ENCODE measurements at places on chromosomes 3 and 15.

DNA sequence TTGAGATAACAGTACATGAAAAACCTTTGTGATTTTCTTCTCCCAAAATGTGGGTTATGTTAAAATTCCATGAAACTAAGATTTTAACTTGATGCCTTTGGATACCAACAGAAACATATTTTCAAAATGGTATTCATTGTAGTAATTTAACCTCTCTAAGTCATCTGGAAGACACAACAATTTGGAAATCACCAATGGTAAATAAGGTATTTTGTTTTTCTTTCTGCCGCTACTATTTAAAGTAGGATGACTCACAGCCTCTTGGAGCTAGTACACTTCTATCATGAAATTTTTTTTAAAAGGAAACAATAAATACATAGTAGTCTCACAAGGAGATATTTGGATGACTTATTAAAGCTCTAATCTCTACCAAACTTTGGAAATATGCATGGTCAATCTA, 291.6 kb upstream of the VEPH1 start:
- DNase-seq = no peak

GRCh38 chr3:94099311-94099710, 36.5 kb downstream of the NSUN3 start:
- DNase-seq = no peak

GRCh38 chr15:100726421-100727190, 124.2 kb downstream of the ASB7 start:
- DNase-seq = no peak

- DNase-seq = no peak
These were observed 22.6 kb upstream of the SCG3 start for GRCh38 chr15:51658664-51659063.

DNA sequence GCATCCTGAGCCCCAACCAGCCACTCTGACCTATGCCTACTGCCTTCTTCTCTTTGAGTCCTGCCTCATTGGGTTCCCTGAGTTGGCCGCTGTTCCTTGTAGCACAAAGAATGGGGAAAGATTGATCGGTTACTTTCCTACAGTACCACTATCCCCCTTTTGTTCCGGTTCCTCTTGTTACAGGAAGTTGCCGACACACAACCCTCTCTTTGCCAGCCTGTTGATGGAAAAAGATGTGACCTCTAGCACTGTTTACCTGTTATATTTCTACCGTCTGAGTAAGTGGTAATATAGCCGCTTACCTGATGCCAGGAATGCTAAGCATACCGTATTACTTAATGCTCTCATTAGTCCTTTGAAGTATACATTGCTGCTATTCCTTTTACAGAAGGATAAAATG, 9.7 kb upstream of the AHSG start:
- no peak for DNase-seq

GRCh38 chr15:50234764-50235163, 30.8 kb downstream of the HDC start:
- DNase-seq = no peak

DNA sequence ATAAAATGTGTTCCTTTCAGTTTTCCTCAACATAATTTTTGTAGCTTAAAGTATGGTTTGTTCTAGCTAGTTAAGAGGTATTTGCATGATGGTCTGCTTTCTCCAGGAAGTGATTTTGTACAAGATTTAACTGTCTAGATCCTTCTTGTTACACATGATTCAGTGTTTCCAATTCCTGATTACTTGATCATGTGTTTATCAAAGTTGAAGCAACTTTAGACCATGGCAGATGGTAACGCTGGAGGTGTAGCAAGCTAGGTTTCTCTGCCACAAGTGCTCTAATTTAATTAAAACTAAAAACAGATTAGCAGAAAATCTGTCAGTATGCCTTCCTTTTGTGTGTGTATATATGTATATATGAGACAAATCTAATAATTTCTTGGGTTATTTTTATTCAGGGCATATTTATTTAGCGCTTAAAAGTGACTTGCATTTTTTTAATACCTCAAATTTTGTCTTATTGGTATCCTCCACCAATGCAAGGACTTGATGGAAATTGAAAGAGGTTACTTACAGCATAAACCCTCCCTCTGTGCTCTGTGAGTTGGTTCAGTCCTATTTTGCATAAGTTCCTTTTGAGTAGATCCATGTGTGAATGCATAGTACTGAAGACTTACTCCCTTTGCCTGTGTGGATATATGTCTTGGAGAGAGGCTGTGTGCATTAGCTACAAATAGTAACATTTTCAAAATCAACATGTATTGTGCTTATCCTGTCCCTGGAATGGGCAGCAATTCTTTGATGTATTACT, 157.3 kb upstream of the CGNL1 start:
- no peak for DNase-seq

DNA sequence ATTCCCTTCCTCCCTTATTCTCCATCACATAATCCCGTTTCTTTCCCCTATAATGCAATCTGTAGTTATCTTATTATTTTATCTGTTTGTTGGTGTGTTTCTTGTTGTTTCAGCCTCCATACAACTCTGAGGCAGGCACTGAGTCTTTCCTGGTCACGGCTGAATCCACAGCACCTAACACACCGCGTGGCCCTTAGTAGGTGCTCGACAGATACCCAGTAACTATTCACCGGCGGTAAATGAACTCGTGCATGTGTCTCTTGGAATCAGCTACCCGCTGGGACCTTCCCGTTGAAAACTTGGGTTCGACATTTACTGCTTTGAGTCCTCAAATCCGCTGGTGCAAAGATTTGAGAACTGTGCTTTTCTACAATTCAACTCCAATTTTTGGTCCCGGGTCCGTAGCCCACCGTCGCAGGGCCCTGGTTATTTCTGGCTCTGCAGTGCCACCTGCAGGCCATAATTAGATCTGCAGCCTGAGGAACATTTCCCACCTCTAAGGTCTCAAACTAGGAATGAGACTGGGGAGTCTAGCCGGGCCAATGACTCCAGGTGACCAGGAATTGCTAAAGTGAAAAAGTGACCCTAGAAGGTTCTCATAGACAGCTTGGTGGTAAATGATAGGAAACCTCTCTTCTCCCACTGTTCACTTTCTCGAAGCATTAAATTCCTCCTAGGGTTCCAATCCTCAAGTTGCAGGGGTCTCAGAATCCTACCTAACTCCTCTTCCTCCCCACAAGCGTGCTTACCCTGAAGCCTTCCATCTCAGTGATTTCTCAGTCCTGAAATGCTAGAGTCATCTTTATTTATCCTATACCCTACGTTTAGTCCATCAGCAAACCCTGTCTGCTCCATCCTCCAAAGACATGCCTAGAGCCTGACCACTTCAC, 40.0 kb upstream of the TRH start:
- no peak for DNase-seq

DNA sequence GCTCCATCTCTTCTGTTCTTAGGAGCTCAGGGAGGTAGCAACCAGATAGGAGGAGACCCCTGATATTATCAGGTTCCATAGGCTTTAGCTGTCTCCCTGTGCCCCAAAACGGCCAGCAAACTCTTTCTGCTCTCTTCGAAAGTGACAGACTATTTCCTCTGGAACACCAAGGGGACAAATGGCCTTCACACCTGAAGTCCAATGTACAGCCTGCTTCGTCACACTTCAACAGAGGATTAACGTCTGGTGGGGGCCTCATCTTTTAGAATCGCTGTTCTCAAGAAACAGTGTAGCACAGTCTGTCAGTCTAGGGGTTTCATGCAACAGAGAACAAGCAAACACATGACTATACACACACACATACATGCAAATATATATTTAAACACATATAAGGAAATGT, 152.4 kb upstream of the SETMAR start:
- DNase-seq = no peak

GRCh38 chr3:126180477-126181397, at the start of gene ALDH1L1:
TSS of gene ALDH1L1 (minus strand) at chr3:126180586. CDS start at chr3:126160979, 19,607 bp downstream.
- DNase-seq = peak; percentile 84

DNA sequence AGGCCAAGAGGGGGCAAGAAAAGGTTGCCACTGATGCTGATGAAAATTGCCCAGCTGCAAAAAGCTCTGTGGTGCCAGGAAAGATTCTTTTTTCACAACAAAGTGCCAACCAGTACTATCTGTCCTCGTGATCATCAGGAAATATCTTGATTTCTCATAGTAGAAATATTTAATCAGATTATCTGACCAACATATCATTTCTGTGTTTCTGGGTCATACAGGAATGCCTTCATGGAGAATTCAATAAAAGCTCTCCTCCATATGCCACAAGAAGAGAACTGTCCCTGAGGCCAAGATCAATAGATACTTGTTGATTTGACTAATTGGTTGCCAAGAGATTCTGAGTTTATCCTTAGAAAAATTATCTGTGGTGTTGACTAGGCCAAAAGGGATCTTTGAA, 63.5 kb downstream of the FSIP1 start:
- no peak for DNase-seq

GRCh38 chr3:184629555-184630160, 68.1 kb downstream of the EPHB3 start:
- DNase-seq = no peak

DNA sequence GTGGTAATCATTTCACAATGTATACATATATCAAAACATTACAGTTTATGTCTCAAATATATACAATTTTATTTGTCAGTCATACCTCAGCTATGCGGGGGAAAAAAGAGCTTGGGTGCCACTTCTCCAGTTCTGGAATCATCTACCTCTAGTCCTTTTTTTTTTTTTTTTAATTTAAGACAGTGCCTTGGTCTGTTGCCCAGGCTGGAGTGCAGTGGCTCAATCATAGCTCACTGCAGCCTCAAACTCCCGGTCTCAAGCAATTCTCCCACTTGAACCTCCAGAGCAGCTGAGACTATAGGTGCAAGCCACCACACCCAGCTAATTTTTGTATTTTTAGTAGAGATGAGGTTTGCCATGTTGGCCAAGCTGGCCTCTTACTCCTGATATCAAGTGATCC, 67.4 kb downstream of the TMEM266 start:
- DNase-seq = no peak

GRCh38 chr3:114221165-114221880, 16.1 kb downstream of the ZNF80 start:
- DNase-seq = peak; percentile 34

- no peak for DNase-seq
These were observed 57.1 kb upstream of the RPL32 start for GRCh38 chr3:12898290-12898964.

GRCh38 chr3:125213364-125213755, 812 bp upstream of the SLC12A8 start:
- no peak for DNase-seq

DNA sequence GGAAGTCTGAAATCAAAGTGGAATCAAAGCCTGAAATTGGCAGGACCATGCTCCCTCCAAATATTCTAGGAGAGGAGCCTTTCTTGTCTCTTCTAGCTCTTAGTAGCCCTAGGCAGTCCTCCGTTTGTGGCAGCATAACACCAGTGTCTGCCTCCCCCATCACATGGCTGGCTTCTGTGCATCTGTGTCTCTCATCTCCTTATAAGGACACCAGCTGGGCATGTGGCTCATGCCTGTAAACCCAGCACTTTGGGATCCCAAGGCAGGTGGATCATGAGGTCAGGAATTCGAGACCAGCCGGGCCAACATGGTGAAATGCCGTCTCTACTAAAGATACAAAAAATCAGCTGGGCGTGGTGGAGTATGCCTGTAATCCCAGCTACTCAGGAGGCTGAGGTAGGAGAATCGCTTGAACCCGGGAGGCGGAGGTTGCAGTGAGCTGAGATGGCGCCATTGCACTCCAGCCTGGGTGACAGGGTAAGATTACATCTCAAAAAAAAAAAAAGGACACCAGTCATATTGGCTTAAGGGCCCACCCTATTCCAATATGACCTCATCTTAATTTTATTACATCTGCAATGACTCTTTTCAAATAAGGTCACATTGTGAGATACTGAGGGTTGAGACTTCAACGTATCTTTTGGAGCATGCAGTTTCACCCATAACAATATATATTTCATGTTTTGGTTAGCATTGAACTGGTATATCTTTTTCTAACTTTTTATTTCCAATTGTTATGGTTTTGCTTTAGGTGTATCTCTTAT, 148.0 kb upstream of the TPM1 start:
- no peak for DNase-seq

- no peak for DNase-seq
These were observed 469.9 kb upstream of the CBLB start for GRCh38 chr3:106338582-106339214.

GRCh38 chr3:194130807-194131589, 5.0 kb upstream of the HES1 start:
- no peak for DNase-seq

DNA sequence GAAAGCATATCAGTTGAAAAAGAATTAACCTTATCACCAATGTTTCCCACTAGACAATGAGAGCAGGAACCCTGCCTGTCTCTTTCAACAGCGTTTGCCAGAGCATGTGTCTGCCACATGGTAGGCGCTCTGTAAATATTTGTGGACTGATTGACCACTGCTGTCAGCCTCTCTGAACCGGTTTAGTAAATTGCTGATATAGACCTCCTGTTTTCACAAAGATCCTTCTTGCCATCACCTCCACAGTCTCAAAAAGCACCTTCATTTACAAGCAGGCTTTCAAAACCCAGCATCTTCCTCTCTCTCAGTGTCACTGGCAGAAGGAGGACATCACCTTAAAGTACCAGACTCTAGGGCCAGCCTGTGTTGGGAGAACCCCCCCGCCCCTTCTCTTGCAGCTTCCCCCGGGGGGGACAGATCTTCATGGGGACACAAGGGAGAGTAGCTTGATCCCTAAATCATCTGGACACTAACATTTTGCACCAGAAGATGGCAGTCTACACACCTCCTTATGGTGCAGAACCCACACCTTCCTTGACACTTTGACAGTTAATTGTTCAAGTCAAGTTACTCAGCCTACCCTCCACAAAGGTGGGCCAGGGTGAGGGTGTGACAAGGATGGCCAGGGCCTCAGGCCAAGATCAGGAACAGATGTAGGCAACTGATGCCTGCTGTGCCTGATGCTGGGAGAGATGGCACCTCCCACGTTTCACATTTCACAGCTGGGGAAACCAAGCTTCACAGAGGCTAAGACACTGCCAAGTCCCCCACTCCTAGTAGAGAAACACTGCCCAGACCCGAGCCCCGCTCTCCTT, 37.8 kb upstream of the USP3 start:
- no peak for DNase-seq

GRCh38 chr3:103440539-103441203, 1005.9 kb downstream of the ZPLD1 start:
- DNase-seq = no peak

- no peak for DNase-seq
These were observed 48.3 kb upstream of the ATP2B2 start for GRCh38 chr3:10553591-10554235.

- no peak for DNase-seq
These were observed 117.0 kb upstream of the SAMMSON start for GRCh38 chr3:69882560-69882959.

DNA sequence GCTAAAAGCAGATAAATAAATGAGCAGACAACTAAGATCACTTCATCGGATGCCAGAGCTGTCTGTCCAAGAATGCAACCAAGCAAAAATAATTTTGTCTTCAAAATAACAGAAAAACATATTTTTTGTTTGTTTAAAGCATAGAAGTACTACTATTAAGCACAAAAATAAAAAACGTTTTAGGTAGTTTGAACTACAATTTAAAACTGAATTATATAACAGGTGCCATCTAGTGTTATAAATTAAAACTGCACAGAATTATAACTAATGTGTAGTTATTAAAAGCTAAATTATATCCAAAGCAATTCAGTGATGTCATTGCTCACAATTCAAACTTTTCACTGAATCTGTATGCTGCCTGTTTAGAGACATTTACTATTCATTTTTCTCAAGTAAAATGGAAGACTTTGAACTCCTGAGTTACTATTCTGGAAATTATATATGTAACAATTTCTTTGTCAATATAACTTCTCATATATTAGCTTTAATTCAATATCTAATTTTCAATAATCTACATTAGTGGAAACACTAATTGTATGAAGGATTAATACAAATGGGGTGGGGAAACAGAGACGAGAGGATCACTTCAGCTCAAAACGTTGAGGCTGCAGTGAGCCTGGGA, 29.5 kb downstream of the LINS1 start:
- DNase-seq = no peak

All from left cardiac atrium (tissue), 4 donors.